ENCODE measurements at places on chromosomes 12 and 14.

GRCh38 chr12:6827982-6828780, at the start of gene P3H3:
TSS of gene P3H3 (plus strand) at chr12:6828407. CDS start at chr12:6828441, 34 bp downstream.
- peak; percentile 21 for DNase-seq

- no peak for DNase-seq
Measured at GRCh38 chr14:74333909-74334308, 14.4 kb upstream of the VRTN start.

GRCh38 chr12:51901121-51901817, 6.0 kb upstream of the ACVRL1 start:
- no peak for DNase-seq

DNA sequence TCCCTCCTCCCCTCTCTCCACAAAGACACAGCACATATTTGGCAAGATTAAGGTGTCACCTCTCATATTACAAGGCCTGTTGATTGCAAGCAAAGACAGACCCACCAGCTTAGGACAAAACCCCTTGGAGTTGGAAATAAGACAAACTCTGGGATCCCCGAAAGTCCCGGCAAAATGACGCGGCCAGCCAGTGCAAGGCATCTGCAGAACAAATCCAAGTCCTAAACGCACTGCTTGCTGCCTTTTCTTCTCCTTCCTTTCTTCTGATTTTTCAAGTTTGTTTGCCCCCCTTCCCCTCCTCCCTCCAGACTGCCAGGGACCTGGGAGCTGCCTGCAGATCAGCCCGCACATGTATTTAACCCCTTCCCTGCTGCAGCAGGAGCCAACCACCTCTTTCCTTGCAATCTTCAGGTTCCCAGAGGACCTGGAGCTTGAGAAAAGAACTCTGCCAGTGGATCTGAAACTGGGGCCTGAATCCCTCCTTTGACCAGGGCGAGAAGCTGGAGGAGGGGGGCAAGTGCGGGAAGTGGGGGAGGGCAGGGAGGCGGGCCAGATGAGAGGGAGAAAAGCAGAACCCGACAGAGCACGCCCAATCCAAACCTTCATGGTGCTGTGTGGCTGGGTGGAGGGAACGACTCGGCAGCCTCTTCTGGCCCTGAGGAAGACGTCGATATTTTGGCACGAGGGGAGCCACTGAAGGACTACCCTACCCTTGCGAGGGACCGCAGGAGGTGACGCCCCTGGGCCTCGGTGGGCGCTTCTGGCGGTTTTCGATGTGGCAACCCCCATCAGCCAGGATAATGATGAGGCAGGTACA, 2.0 kb upstream of the NTF3 start:
- DNase-seq, result peak; percentile 49

- no peak for DNase-seq
Measured at GRCh38 chr12:3200032-3200617, 122.9 kb downstream of the TSPAN9 start.

DNA sequence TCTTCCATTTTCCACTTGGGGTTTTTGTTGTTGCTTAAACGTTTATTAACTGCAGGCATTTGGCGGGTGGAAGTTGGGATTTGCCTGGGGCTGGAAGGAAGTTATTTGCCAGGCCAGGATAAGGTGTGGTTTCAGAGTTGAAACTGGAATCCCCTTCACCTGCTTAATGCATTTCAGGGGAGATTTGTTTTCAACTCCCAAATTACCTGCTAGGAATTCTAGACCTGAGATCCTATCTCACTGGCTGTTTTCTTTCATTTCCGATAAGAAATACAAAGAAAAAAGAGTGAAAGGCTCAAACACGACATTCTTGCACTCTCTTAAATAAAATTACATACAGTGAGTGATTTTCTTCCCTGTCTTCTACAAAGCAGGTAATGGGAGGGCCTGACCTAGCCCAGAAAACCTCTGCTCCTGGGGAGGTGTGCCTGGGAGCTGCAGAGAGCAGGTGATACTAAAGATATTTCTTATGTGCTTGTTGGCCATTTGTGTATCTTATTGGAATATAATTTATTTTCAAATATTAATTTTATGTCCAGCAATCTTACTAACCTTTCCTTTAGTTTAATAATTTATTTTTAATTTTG, 278.2 kb downstream of the ZFP36L1 start:
- no peak for DNase-seq

DNA sequence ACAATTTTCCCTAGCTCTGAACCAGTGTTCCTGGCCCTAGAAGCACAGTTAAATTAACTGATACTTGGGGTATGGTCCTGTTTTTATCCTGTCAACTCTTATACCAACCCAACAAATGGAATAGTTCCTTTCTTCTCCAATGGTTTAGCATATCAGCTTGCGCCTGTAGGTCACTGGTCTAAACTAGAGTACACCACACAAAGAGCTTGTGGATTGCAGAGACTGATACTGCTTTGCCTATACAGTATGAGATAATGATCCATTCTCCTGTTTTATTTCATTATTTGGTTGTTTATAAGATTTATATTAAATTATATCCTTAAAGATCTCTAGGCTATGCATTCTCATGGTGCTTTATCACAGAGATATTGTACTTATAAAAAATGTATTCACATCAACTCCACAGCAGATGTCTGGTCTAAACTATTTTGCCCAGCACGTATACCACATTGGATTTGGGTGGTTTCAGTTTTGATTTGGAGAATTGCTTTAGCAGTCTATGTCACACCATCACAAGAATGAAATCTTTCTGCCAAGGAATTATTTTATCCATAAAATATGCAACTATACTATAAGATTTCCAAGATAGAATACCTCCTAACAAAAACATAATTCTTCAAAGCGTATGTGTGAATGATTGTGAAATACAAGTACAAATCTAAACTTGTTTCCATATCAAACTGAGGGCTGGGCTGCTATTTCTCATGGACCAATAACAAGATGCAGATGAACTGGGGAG, 142.1 kb downstream of the SLC16A7 start:
- DNase-seq, result no peak

DNA sequence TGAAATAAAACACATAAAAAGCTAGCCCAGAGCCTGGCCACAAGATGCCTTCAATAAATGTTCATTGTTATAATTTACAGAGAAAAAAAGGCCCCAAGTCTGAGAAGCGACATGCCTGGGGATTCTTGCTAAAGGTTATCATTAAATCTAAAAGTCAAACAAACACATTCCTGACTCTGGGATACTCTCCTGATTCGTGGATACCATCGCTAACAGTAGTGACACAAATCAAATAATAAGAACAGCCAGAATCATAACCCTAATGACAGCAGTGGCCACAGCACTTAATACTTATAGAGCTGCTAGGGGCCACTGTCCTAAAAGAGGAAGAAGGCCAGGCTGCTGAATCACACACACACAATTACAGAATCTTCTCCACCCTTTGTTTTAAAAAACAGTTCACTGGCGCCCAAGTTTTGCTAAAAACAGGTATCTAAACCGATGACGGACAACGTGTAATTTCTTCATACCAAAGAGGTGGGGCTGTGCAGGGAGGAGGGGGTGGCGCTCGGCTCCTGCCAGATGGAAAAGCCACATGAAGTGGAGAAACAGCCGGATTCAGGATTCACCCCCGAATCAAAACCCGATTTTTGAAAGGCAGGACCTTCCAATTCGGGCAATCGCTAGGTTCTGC, 1.2 kb downstream of the CLIP1 start:
- peak; percentile 48 for DNase-seq

All from OCI-LY7 (cell line).